Upper lobe of left lung (tissue), 6 donors: ENCODE measurements at places on chromosomes 12 and 14. TPM values are rescaled to one million over a fixed set of nuclear protein-coding genes. Genes with fewer than 3 reads are reported as not detected.

GRCh38 chr12:101655393-101655792, 42.0 kb upstream of the CHPT1 start:
- no peaks in the 10 kb centered on the region for H3K4me1 ChIP-seq
- H3K27ac ChIP-seq: no peak overlapping the region
- H3K4me3 ChIP-seq: no peak overlapping the region
- DNase-seq: no peak

DNA sequence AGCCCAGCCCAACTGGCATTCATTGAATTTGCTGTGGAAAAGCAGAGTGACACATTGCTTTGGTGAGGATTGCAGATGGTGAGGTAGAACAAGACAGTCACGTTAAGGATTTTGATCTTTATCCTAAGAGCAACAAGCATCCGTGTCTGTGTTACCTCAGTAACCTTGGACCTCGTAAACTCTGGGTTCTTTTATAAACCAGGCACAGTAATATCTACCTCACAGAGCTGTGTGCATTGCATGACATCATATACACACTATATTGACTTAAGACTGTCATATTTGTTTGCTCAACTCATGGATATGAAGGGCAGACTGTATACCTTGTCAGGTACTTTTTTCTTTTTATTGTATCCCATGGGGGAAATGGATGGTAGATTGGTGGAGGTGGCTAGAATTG, 156.2 kb downstream of the ETV6 start:
- no peak overlapping the region for H3K27ac ChIP-seq
- H3K4me3 ChIP-seq: no peak overlapping the region
- H3K27me3 ChIP-seq: no peaks in the 10 kb centered on the region
- no peaks in the 10 kb centered on the region for H3K36me3 ChIP-seq
- no peak for DNase-seq
- no peaks in the 10 kb centered on the region for H3K4me1 ChIP-seq

DNA sequence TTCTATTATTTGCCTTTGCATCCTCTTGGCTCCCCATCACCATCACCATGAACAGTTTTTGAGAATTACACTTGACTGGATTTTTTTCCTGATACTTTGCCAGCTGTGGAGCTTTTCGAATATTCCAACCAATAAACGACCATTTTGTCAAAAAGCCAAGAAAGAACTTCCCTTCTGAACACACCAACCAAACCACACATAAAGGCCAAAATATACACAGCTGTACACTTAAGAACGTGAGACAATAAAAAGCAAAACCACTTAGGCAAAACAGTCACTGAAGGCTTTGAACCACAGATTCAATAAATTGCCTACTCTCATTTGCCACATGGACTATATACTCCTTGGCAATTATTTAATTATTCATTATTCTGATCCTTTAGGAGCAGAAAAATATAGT, 1.1 kb downstream of the C14orf93 start:
- no peak overlapping the region for H3K4me3 ChIP-seq
- no peaks in the 10 kb centered on the region for H3K27me3 ChIP-seq
- H3K27ac ChIP-seq: no peak overlapping the region
- H3K36me3 ChIP-seq: no peaks in the 10 kb centered on the region
- DNase-seq: no peak

DNA sequence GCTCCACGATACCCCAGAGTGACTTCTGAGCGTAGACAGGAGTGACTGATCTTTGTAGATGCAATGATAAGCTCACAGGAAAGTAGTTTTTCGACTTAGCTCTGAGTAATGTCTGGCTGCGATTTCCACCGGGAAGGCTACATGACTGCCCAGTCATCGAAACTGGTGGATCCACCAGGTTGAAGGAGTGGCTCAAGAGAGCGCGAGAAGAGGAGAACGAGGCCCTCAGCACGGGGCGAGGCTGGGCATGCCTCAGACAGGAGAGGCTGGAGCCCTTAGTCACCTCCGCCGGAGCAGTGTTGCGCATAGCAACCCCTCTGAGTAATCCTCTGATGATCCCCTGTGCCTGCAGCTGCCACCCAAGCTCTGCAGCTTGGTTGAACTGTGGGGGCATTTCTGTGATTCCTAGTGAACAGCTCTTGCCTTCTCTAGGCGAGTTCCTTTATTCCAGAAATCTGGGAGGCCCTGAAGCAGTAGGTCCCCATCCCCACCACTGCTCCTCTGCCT, 25.6 kb downstream of the ELK3 start:
- DNase-seq: peak; percentile 91
- no peaks in the 10 kb centered on the region for H3K36me3 ChIP-seq
- H3K4me3 ChIP-seq: no peak overlapping the region
- H3K27me3 ChIP-seq: no peaks in the 10 kb centered on the region
- peaks cover 41% of the 10 kb centered on the region for H3K4me1 ChIP-seq

GRCh38 chr14:78345131-78345744, 175.1 kb downstream of the NRXN3 start:
- no peaks in the 10 kb centered on the region for H3K4me1 ChIP-seq
- DNase-seq: no peak
- no peaks in the 10 kb centered on the region for H3K36me3 ChIP-seq
- H3K27me3 ChIP-seq: no peaks in the 10 kb centered on the region
- H3K4me3 ChIP-seq: no peak overlapping the region

DNA sequence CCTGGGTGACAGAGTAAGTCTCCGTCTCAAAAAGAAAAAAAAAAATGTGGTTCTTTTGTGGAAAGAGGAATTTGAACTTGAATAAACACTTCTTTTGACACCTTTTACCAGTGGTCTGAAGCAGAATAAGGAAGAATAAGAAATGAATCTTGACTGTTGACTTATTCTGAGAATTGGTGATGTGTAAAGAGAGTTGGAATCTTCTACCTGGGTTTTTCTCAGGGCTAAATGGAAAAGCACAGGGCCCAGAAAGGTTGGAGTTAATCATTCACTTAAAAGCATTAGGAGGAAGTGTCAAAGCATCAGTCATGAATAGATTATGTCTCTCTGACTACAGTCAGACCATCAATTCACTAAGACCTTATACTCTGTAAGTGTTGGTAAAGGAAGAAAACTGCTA, 13.9 kb downstream of the PNMA1 start:
- no peaks in the 10 kb centered on the region for H3K27me3 ChIP-seq
- H3K4me3 ChIP-seq: no peak overlapping the region
- H3K27ac ChIP-seq: no peak overlapping the region
- DNase-seq: no peak
- no peaks in the 10 kb centered on the region for H3K4me1 ChIP-seq

- DNase-seq: no peak
- no peaks in the 10 kb centered on the region for H3K4me1 ChIP-seq
- no peak overlapping the region for H3K27ac ChIP-seq
- no peak overlapping the region for H3K4me3 ChIP-seq
These were observed 203.5 kb upstream of the G2E3 start for GRCh38 chr14:30355431-30355913.

PTPN21 gene
- 58.7 TPM for total RNA-seq

SYNDIG1L gene
- total RNA-seq: 3.1 TPM

RD3L gene
- not detected for total RNA-seq

SERPINA3 gene
- 51.5 TPM for total RNA-seq
